ENCODE measurements at places on chromosomes 4 and X.
A peak's percentile ranks its signal among the peaks of the same experiment; 100 is the strongest.

- no peak for DNase-seq
These were observed 217.6 kb downstream of the PTTG2 start for GRCh38 chr4:38177641-38178391.

DNA sequence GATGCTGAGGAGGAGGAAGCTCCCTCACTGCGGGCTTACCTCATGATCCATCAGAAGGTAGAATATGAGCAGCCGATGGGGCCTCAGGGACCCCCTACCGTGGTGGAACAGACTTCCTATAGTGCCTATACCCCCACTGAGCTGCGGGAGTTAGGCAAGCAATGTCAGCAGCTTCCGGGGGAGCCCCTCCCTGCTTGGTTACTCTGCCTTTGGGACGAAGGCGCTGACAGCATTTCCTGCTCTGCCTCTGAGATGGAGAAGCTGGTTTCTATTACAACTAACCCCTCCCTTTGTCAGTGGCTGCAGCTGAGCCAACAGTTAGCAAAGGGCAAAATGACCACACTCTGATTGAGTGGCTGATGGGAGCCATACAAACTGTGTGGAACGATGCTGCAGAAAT lies 430.7 kb downstream of the IDS start:
- peak; percentile 86 for DNase-seq

DNA sequence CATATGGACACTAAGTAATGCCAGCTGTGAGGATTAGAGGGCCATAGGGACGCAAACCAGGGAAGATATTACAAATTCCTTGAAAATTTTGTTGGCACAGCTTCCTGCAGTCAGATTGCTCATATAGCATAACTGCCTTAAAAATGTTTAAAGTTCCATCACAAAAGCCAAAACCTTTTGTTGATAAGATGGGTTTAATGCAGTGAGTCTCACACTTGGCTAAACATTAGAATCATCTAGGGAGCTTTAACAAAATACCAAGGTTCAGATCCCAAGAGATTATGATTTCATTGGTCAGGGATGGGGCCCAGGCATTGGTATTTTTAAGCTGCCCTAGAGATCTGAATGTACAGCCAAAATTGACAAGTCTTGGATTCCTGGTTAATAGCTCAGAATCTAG lies 376.5 kb upstream of the MAD2L1 start:
- DNase-seq = no peak

DNA sequence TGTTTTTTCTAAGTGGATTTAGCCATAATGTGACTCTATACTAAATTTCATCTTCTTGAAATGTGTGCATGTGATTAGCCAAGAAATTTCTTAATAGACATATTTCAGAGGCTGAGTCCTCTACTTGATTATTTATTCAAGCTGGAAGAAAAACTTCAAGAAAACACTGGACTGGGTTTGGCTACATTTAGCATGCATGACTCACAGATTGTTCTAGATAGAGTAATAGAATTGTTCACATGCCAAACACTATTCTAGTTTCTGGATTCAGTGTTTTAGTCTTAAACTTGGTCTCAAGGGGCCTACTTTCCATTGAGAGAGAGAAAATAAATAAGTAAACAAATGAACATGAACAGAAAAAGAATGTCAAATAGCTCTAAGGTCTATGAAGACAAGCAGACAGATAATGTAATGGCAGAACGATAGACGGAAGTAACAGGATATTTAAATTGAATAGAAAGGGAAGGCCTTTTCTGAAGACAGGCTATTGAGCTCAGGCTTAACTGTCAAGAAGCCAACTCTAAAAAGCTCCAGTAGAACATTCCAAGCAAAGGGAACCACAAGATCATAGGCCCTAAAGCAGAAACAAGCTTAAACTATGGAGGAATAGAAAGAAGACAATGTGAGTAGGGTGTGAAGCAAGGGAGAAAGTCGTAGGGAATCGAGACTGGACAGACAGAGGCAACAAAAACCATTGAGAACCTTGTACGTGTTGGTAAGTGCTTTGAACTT lies 104.6 kb downstream of the TMEM144 start:
- peak; percentile 91 for DNase-seq

DNA sequence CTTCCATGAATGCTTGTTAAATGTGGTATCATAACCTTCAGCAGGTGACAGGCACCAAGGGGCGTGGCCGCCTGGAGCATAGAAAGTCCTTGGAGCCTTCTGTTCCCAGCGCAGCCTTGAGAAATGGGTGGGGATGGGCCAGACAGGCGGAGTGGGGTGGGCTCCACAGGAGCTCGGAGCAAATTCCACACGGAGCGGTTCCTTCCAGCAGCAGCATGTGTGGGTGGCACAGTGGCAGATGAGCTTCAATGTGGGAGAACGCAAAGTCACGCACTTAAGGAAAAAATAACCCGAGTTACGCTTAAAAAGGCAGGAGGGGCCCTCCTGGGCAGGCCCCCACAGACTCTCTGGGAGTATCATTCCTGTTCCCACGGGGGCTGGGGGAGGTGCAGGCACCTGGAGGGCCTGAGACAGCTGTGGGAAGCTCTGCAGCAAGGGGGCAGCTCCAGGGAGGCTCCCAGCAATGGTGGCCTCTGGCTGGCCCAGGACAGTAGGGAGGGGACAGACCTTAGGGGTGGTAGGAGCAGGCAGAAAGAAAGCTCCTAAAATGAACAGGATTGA lies 15.3 kb downstream of the TMEM271 start:
- DNase-seq = no peak
